Epithelial cell of esophagus (primary cell): ENCODE measurements at places on chromosomes 12 and 14.
A peak's percentile ranks its signal among the peaks of the same experiment; 100 is the strongest.

DNA sequence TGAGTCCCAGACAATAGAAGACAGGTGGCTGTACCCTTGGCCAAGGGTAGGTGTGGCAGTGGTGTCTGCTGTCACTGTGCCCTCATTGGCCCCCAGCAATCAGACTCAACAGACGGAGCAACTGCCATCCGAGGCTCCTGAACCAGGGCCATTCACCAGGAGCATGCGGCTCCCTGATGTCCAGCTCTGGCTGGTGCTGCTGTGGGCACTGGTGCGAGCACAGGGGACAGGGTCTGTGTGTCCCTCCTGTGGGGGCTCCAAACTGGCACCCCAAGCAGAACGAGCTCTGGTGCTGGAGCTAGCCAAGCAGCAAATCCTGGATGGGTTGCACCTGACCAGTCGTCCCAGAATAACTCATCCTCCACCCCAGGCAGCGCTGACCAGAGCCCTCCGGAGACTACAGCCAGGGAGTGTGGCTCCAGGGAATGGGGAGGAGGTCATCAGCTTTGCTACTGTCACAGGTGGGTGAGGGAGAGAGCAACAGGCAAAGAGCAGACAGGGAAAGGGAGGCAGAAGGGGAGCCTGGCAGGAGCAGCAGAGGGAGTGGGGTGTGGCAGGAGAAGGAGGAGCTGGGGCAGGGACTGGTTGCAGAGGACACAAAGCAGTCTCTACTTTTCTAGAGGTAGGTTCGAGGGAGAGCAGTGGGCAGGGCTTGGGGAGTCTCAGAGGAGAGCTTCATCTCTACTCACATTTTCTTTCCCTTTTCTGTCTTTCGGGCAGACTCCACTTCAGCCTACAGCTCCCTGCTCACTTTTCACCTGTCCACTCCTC, 452 bp downstream of the INHBE start:
- DNase-seq: no peak

DNA sequence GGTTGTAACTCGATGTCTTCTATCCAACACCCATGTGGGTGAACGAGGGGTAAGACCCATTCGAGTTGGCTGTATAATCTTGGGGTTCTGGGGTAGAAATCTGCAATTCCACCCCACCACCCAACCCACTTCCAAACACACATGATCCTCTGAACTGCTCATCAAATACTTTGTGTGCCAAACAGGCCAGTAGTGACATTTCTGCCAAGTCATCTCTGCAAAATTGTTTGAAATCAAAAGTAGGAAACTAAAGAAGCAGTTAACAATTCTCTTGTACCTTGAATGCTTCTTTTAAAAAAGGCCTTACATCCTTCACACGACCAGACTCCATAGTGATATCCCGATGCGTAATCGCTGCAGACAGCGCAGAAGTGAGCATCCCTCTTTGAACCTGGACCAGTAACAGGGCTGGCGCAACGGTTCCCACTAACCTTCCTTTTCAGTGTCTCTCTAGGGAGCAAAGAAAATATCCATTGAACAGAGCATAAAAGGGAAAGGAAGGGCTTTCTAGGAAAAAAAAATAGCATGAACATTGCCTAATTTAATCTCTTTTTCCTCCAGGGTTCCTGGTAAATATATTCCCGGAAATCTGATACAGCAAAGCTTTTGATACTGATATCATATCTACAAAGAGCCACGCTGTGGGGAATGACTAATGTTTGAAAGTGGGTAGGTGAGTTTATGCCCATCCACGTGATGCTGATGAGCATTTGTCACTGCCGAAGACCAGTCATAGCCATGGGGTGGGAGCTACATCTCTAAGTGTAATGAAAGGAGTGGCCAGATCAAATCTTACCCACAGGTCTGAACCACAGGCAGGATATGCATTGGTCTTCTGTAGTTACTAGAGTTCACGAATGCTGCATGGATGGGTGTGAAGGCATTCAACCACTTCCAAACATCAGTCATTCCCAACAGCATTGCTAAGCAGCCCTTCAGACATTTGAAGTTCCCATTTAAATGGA, 14.2 kb downstream of the ESR2 start:
- peak; percentile 46 for DNase-seq

DNA sequence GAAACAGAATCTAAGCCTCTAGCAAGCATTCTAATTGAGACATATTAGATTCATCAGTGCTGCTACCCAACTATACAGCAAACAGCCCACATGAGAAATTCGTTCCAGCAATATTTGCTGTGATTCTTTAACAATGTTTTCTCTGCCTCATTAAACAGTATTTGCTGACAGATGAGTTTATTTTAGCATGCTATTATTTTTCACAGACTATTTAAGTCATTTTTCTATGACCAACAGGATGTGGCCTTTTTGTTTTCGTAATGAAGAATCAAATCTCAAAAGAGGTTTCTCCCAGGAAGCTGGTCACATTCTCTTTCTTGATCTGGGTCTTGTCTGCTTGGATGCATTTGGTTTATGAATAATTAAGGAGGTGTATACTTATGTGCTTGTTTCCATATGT, 23.2 kb upstream of the SERPINA12 start:
- DNase-seq: no peak

- peak; percentile 24 for DNase-seq
Measured at GRCh38 chr14:53325176-53325806, 172.2 kb upstream of the DDHD1 start.

GRCh38 chr12:110743571-110744093, 941 bp upstream of the PPP1CC start:
- DNase-seq: peak; percentile 31

DNA sequence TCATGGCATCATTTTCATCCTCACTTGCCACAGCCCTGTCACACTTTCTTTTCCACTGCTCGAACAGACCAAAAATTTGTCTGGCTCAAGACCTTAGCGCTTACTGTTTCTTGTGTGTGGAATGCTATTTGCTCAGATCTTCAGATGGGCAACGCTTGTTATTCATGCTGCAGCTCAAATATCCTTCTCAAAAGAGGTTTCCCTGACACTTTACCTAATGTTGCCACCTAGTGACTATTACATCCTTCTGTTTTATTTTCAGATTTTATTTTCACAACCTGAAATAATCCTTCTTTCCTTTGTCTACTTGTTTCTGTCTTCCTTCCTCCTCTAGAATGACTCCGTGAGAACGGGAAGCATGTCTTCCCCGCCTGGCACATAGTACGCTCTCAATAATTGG, 5.6 kb downstream of the FBXO33 start:
- peak; percentile 53 for DNase-seq
